Caudate nucleus (tissue), 63 donors: ENCODE measurements at places on chromosomes 3 and 15.

DNA sequence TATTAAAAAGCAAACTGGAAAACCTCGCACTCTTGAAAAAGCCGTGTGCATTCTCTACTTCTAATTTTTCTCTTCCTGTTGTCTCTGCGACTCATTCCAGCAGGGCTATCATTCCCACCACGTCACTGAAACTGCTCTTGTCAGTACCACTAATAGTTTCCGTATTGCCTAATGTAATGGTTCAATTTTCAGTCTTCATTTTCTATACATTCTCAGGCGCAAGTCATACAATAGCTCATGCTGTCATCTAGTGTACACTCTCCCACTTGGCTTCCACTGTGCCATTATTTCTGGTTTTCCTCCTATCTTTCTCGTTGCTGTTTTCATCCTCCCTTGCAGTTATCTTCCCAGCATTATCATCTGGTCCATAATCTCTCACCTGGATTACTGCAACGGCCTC, 160.2 kb downstream of the SPATA16 start:
- DNase-seq: no peak

DNA sequence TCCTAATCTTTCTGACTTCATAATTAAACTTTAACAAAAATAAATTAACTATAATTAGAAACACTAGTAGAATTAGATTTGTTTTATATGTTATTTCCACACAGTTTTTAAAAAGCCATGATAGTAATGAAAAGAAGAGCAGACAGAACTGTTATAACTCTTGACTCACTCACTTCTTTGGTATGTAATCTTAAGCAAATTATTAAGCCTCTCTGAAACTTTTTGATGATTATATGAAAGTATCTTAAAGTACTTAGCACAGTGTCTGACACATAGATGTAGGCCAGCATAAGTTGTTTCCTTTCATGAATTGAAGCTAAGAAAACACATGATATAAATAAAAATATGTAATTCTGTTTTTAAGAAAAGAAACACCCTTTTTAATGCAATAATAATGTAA, 123.6 kb upstream of the MLF1 start:
- no peak for DNase-seq

DNA sequence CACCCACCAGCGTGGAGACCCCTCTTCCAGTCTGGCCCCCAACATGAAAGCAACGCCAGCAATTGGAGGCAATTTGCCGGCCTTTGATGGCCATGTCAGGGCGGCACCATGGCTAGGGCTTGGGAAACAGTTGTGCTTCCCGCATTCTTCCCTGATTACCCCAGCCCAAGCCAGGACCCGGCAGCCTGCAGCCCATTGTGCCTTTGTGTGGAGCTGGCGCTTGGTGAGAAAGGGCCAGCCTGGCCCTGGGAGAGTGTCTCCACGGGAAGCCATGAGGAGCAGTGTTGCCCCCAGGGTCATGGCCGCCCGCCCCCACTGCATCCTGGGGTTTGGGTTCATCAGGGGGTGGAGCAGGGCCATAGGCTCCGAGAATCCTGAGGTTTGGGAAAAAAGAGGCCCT, 66.0 kb downstream of the DNAJB8 start:
- no peak for DNase-seq

- no peak for DNase-seq
Observed at GRCh38 chr15:40562691-40563090, 2.2 kb downstream of the CCDC32 start.

- DNase-seq: no peak
Observed at GRCh38 chr15:60809375-60809774, 330.4 kb upstream of the ICE2 start.

DNA sequence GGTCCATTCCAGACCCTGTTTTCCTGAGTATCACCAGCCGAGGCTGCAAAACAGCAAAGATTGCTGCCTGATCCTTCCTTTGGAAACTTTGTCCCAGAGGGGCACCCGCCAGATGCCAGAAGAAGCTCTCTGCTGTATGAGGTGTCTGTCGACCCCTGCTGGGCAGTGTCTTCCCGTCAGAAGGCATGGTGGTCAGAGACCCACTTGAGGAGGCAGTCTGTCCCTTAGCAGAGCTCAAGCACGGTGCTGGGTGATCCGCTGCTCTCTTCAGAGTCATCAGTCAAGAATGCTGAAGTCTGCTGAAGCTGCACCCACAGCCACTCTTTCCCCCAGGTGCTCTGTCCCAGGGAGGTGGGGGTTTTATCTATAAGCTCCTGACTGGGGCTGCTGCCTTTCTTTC, 1121.2 kb downstream of the NSUN3 start:
- DNase-seq: no peak

DNA sequence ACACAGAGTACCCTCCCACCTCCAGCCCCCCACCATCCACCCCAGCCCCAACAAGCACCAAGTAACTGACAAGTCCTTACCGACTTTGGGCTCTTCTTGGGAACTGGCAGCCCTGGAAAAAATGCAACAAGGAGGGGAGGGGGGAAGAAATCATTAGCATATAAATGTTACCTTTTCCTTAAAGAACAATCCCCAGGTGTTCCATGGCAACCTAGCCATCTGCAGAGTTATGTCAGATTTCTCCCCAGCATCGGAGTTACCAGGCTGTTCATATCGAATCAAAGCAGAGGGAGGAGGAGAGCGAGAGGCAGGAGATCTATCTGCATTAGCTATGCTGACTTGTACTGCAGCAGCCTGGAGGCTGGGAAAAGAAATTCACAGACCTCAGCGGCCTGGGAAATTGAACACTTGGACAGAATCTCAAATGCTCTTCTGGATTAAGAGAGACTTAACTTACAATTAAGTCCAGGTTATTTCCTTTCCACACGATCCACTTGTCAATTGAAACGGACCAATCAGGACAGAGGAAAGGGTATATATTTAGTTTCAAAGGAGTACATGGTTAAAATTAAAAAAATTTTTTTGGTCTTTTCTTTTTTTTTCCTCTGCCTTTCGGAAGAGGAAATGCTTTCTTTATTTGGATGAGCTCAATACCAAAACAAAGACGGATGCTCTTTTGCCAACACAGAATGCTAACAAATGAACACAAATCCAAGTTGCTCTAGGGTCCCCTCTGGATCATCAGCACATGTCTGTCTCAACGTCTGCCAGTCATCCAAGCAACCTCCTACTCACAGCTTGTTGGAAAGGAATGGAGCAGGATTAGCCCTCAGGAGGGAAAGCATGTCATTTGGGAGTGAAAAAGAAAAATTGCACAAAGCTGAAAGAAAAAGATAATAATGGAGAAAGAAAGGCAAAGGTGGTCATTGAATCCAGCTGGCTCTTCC, 637.1 kb downstream of the MAGI1 start:
- DNase-seq: no peak

DNA sequence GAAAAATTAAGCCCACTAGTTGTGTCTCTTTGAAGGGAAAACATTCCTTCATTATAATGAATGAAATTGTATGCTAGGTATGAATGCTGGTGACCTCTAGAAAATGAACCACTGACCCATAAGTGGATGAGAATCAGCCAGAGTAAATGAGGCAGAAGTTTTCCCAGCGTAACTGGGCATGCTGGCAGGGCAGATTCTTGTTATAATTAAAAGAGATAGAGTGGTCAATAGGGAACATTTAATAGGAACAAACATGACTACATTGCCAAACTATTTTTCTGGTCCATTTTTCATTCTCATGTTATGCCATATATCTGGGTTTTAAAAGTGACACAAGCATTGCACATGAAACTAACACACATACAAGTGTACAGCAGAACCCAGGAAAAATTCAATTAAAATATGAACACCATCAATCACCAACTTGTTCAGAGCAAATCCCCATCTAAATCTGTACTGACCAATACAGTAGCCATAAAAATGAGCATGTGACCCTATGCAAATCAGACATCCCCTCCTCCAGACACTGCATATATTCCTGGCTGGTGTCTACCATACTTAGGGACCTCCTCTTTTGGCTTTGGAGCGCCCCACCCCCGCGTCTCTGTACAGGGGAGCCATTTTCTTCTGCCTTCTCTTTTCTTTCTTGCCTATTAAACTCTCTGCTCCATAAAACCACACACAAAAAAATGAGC, 4.0 kb downstream of the CLRN1 start:
- no peak for DNase-seq

DNA sequence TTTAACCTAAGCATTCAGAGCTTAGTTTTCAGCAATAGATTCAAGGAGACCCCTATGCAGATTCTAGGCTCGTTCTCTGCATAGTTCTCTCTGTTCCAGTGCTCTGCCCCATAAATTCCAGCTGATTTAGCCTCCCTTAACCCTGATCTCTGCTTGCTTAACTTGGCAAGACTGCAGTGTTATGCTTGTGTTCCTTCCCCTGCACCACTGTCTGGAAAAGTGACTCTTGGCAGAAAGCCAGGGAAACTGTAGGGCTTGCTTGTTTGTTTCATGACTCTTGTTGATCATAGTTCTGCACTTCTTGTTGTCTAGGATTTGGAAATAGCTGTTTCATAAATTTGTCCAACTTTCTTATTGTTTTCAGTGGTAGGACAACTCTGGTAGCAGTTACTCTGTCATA, 40.1 kb downstream of the ANAPC13 start:
- no peak for DNase-seq
